ENCODE measurements at places on chromosomes 11 and 22.

GRCh38 chr11:37264783-37265182 is 666.7 kb upstream of the RAG2 start:
- DNase-seq, result no peak

DNA sequence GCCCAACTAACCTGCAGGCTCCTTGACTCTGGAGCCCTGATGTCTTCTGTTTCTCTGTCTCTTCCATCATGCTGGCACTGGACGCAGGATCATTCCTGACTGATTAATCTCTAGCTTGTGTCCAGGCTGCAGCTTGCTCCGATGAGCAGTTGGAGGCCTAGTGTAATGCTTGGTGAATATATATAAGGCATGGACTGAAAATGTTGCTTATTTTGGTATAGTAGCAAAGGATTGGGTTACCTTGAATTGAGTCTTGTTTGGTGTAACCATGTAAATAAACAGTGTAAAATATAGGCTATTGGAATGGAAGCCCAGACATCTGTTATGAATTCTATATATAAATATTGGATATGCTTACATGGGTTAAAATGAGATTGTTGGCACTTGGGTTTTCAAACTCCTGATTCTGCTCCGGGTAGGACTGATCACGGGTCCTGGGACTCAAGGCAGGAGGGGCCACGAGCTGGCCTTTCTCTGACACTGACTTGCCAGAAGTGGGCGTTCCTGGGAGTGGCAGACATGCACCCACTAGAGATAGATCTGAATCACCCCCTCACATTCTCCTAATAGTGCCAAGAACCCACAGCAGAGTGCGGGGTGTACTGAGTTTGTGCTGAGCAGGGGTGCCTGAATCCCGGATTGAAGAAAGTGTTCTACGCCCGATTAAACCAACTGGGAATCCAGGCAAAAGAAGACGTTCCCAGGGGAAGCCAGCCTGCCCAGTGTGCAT is 25.8 kb downstream of the LRP5 start:
- no peak for DNase-seq

DNA sequence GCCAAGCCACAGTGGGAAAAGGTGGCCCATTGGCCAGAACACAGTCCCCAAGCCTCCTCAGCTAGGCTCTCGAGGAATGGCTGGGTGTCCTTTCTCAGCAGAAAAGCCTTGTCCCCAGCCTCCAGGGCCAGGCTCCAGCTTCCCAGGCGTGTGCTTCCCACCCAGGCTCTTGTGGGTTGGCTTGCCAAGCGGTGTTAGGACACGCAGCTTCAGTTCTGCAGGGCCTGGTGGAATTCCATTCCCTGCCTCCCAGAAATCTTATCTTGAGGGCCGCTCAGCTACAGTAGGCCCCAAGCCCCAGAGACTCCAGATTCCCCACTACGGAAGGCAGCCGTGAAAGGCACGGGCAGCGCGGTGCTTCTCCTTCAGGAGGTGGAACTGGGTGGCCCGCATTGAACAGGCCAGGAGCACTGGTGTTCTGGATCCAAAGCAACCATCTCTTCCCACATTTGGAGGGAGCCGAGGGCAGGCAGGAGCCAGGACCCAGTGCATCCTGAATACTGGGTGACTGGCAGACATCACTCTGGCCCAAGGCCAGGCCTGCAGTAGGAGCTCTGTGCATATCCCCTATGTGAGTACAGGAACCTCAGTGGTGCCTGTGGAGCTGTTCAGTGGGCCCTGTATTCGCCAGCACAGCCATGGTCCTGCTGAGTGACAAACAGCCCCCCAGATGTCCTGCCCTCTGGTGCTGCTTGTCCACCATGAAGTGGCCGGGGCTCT is 16.7 kb upstream of the KCNQ1OT1 start:
- DNase-seq, result no peak

DNA sequence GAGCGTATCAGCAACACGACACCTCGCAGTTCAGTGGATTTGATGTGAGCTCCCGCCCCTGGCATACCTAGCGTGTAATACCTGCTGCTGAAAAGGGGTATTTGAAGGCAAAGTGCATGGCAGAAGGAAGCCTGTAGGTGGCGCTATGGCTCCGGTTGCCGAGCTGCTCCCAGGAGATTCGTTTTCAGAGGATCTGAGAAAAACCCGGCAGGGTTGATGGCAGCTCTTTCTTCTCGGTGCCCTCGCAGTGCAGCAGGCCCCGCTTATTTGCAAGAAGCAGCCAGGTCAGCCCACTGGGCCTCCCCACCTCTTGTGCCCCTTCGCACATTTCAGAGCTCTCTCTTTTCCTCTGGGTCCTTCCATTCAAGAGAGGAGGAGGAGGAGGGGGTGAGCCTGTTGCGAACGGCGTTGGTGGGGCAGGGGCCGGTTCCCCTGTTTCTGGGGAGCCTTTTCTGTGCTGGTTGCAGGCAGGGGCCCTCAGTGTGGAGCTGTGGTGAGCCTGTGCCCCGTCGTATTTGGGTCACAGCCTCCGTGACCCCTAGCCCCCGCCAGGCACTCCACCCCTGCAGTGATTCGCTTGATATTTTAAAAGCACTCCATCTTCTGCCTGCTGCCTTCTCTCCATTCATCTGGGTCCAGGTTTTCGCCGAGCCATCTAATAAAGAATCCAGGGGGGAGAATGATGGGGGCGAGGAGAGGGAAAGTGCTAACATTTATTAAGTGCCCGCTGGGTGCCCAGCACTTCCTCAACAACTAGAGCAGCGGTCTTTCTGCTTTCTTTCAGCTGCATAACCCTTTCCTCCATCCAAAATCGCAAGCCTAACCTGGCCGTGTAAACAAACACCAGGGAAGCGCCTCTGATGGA is 85.3 kb upstream of the SYT13 start:
- DNase-seq, result peak; percentile 82

- no peak for DNase-seq
These were observed 1.8 kb downstream of the PANX1 start for GRCh38 chr11:94130298-94131046.

DNA sequence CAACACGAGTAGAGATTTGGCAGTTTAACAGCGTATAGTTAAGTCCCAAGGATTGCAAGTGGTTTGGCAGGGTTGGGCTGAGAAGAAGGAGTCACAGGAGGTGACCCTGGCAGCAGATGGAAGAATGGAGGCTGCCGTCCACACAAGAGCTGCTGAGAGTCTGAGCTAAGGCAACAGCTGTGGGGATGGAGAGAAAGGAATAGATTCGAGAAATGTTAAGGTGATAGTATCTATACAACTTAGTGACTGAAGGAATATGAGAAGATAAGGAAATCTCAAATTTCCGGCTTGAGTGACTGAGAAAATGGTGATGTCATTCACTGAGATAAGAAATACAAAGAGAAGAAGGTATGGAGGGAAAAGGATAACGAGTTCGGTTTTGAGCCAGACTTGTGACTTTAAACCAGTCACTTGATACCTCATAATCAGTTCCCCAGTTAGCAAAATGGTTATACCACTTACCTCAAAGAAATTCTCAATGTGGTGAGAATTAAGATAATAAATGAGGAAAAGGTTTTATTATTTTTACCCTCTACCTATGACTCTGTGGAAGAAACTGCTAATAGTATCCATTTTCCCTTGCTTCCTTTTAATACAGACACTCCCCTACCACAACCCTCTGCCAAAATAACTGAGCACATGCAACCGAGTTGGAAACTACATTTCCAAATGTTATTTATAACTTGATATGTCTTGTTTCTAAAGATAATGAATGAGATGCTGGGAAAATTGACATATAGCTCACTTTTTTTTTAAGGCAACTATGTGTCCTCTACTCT is 30.7 kb downstream of the FAM168A start:
- no peak for DNase-seq

DNA sequence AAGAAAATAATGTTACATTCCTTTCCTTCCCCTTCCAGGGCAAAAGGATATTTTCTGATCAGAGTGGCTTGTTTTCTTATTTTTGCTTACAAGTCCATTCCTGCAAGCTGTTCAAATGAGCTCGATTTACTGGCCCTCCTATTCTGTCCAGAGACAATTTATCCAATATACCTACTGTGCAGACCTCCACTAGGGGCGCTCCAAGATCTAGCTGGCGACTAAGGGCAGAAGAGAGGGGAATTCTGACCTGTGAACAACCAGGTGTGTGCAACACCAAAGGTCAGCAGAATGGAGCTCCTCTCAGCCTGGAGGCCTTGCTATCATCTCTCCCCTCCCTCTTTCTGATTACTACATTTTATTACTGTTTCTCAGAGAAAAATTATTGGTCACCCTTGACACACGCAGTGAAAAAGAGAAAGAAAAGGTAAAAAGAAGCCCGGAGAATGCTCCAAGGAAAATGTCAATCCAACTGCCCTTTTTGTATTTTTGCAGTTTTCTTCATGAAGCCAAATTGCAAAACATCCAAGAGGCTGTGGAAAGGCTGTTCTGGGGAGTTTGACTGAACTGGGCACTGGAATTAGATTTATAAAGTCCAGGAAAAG is 3.2 kb downstream of the SEZ6L start:
- DNase-seq, result peak; percentile 7

- DNase-seq, result no peak
These were observed at the start of gene ADM for GRCh38 chr11:10304495-10305261. ADM (plus strand) TSS chr11:10305073; CDS start chr11:10305701, 628 bp downstream.

GRCh38 chr22:40210818-40211217 is 33.1 kb downstream of the TNRC6B start:
- DNase-seq, result no peak

DNA sequence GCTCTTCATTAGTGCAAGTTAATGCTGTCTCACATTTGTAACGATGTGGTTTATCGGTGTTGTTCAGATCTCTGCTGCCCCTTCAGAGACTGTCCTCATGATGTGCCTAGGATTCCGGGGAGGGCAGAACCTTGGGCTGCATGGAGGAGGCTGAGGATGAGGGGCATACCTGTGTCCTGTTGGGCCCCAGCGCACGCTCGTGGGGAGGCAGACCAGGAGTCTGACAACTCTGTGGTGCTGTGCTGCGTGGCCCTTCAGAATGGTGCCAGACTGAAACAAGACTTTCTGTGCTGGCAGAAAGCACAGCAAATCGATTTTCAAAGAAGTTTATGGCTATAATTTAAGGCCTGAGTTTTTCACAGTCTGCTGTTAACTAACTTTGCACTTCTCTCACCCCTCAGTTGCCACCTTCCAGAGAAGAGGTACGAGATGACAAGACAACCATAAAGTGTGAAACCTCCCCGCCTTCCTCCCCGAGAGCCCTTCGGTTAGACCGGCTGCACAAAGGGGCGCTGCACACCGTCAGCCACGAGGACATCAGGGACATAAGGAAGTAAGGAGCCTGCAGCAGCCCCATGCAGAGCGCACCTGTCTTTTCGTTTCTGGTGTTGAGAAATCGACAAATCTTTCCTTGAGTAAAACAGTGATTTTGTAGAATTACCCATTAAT is 44.3 kb upstream of the CTTN start:
- DNase-seq, result no peak

DNA sequence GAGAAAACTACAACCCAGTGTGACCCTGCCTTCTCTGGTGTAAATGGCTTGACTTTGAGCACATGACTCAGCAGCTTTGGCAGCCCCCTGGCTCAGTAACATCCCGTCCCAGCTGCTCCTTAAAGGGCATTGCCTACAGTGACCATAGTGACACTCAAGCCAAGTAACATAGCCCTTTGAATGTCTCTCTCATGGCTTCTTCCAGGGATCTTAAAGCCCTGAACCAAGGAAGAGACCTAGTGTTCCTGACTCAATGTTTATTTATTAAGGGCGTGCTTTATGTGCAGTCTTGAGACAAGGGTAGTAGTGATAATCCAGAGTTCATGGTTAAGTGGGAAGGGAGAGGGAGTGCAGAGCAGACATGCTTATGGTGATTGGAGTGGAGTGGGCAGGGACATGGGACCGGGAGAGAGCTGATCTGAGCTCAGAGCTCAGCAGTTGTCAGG is 125.7 kb downstream of the PARVA start:
- no peak for DNase-seq

- no peak for DNase-seq
These were observed 15.7 kb downstream of the ZNF214 start for GRCh38 chr11:7004482-7004881.

DNA sequence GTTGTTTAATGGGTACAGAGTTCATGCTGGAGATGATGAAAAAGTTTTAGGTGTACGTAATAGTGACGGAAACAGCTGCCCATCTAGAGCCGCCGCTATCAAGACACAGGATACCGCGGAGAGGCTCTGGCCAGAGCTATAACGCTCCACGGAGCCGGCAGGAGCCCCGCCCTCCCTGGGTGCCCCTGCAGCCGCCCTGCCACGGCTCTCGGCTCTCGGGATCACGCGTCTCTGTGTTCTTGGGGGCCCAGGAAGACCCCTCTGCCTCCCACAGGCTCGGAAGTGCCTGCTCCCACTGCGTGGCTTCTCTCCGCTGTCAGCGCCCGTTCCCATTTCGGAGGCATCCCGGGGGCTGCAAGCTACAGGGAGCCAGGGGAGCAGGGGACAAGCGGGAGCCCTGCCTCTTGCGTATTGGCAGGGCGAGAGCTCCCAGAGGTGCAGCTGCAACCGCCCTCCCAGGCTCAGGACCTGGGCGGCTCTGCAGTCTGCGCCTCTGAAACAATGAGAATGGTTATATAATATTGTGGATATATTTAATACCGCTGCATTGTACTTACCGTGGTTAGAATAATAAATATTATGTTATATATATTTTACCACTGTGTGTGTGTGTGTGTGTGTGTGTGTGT is 13.7 kb downstream of the GLYATL2 start:
- DNase-seq, result no peak

DNA sequence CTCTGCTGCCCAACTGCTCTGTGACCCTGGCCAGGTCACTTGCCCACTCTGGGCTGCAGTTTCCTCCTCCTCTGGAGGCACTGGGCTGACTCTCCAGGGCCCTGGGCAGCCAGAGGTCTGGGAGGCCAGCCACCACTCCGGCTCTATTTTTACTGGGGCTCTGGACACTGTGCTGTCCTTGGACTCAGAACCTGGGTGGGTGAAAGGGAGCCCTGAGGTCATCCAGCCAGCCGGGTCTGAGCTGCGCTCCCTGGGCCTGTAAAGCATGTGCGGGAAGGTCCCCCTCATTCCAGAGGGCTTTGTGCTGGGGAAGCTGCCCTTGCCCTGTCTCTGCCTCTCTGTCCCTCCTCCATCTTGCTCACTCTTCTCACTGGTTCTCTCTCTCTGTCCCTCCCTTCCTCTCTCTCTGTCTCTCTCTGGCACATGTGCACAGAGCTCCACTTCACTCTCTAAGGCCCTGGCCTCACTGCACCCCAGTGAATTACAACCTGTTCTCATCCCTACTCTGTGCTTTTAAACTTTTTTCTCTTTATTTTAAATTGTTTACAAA is 24.6 kb downstream of the MB start:
- no peak for DNase-seq

DNA sequence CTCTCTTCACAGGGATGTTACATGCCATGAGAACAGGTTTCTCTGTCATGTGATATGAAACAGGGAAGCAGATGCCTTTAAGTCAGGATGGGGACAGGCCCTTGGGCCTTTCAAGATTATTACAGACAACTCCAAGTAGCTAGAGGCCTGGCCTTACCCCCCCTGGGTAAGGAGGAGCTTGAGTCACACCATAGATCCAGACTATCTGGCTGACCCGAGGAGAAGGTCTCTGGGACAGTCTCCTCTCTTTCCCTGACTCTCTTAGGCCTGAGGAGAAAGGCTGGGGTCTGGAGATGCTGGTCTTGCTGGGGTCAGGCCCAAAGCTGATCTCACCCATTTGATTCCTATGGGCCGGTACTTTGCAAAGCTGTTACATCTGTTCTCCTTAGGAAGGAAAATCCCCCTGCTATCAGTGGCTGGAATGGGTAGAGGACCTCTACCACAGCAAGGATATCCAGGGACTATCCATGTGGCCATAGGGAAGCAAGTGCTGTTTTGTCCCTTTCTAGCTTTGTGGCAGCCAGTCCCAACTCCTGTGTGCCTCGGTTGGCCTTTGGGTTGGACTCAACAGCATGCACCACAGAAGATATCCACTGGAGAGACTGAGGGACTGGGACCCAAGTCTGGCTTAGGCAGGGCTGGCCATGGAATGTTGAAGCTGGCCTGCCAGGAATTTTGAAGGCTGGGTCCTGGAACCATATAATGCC is 25.2 kb downstream of the RELT start:
- DNase-seq, result no peak

- no peak for DNase-seq
These were observed 38.3 kb upstream of the NFAM1 start for GRCh38 chr22:42470366-42471082.

Data from NCI-H1694 (cell line).